Stimulated activated CD8-positive, alpha-beta memory T cell treated with anti-CD3 and anti-CD28 coated beads, Interleukin-2, amount 100 ng/mL, for 1 hour (primary cell): ENCODE measurements at places on chromosomes 5 and 9.

GRCh38 chr5:39193553-39194465 lies 25.6 kb downstream of the FYB1 start:
- no peak for DNase-seq

DNA sequence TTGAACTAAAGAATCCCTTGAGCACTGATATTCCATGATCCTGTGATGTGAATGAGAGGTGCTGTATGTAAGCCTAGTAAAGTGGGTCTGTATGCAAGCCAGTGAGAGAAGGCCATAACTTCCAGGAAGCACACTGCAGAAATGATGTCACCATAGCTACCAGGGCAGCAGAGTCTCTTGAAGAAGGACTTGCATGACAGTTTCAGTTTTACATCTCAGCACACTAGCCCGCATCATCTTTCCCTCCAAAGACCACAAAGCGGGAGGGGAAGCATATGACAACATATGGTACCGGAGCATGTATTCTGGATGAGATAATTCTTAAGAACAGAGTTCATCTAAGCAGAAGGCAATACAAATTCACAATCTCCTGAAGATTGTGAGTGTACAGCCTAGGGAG lies 37.6 kb upstream of the MAST4 start:
- DNase-seq = no peak

DNA sequence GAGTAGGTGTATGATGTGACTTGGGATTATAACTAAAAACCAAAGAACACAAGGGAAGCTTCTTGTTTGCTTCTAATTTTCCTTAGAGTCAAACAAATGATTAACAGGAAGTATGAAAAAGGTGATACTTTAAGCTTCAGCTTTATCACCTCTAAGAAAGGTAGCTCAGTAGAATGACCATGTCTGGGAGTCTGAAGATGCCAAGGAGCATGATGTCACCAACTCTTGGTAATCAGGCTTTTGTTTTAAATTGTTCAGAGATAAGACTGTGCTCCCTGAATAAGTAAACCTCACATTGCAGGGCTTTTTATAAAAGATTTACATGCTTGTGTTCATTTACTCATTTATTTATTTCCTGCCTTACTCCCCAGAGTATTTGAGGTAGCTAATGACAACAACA lies 169.9 kb downstream of the FER start:
- no peak for DNase-seq

DNA sequence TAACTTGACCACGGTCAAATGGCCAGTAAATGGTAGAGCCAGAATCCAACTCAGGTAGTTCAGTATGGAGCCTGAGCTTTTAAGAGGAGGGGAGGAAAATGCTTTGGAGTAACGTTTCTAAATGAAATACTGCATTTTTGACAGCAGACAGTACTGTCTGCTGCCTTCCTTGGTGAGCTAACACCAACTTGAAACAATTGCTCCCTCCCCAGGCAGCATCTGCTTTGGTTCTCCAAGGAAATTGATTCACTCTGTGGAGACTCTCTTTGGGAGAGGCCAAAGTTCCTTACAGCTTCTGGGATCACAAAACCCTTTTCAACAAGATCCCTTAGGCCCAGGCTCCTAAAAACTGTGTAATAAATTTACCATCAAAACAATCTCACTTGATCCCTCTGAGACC lies 75.2 kb upstream of the SSBP2 start:
- no peak for DNase-seq

DNA sequence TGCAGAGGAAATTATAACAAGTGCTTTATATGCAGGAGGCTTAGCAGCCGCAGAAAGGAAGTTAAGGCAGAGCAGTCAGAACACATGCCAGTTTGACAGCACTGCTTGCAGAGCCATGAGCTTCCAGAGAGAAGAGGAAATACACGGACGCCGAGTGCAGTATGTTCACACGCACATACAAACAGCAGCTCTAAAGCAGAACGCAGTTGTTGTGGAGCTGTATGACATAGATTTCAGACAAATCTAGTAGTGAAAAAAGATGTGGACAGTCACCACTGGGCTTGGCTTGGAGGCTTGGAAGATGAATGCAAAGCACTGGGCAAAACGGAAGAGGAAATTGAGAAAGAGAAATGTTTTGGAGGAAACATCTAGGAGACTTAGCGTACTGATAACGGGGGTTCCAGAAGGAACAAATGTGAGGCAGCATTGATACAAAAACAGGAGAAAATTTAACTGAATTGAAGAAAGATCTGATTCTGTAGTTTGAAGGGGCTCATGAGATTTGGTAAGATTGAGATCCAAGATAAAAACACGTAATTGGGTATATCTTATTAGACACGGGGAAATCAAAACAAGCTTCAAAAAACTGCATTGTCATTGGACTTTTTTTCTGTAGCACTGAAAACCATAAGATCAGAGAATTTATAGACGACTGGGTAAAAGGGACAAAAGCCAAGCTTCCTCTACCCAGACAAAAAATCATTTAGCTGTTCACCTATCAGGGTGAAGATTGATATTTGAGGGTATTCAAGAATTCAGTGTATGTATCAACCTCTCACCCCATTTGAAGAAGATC lies 19.6 kb upstream of the ROPN1L start:
- DNase-seq = no peak

DNA sequence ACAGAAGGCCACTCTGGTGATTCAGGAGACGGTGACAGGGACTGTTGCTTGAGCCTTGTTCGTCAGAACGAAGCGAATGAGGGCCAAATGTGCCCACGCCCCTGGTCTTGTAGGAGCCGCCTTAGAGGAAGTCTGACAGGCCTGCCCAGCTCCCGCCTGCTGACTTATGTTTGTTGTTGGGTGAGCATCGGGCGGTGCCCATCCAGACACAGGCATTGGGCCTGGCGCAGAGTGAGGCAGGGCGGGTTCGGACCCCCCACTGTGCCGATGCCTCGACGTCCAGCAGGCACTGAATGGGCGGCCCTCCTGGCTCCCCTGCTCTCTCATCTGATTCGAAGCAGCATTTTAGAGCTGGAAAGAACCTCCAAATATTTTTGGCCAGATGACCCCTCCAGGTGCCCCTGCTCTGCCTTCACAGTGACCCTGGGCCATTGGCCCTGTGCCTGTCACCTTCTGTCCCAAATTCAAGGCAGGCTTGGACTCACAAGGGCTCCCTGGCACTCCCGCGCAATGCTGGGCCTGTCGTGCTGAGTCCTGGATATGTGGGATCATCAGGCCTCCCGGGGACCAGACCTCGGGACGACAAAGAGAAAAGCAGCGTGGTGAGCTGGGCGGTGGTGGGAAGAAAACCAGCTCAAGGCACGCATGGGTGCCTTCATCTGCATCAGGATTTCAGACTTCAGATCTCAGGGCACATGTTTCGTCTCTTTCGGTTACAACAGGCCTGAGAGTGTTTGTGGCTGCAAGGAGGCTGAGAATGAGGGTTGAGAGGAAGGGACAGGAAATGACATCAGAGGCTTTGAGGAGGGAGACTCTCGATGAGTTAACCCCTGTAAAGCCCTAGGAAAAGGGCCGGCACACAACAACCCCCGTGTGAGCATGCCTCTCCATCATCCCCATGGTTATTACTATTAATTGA lies 37.1 kb upstream of the OLFM1 start:
- DNase-seq = no peak

GRCh38 chr9:2634153-2634552 lies 12.6 kb downstream of the VLDLR start:
- no peak for DNase-seq

DNA sequence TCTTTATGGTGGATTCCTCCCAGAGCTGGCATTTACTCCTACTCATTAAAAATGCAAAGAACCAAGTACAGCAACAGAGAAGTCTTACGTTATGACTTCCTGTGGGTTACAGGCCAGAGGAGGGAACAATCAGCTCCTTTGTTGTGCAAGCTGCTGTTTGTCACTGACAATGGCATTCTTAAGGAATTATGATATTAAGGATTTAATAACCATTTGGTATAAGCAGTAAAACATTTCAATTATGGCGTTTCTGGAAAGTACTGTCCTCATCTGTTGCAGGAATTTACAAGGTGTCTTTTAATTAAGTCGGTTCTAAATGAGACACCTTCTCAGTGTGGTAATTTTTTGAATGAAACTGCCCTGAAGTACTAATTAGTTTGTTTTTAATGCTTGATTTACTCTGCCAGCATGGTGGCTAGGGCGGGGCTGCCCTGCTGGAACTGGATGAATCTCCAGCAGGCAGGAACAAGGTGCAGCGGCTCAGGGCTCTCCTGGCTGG lies 49.1 kb upstream of the VDAC1 start:
- DNase-seq = no peak

DNA sequence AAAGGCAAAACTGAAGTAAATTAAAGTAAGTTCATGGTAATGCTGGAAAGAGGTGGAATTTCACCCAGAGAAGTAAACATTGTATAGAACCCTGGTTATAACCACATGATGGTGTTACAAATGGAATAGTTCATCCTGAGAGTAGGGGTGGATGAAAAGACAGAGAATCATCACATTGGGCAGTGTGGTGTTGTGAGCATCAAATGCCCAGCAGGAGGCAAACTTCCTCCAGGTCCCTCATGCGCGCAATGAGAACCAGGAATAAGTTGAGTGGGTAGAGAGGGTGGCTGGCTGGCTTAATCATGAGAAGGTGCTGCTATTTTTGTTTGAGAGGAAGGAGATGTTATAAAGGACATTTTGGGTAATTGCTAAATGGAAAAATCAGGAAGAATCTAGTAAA lies 163.3 kb upstream of the HMHB1 start:
- no peak for DNase-seq

DNA sequence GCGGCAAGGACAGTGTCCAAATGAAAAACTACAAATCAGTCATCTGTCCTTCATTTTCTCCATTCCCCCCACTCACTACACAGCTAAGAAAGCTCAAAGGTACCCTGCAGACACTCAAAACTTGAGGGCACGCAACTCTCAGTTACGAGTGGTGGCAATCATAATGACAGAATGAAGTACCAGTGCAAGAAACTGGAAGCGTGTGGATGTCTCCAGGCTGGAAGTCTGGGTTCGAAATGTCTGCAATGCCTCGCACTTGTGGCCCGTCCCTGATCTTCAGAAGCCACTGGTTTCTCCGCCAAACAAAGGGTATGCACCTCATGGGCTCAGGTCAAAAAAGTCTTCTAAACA lies 597 bp upstream of the CENPH start:
- DNase-seq = no peak

GRCh38 chr9:113594484-113595299 lies 131.2 kb downstream of the RGS3 start:
- DNase-seq = no peak

GRCh38 chr9:90789862-90790261 lies 11.8 kb upstream of the SYK start:
- no peak for DNase-seq

GRCh38 chr5:115738830-115739229 lies 77.6 kb downstream of the CDO1 start:
- DNase-seq = no peak

- no peak for DNase-seq
Measured at GRCh38 chr9:136198605-136199083, 6.3 kb downstream of the LHX3 start.

DNA sequence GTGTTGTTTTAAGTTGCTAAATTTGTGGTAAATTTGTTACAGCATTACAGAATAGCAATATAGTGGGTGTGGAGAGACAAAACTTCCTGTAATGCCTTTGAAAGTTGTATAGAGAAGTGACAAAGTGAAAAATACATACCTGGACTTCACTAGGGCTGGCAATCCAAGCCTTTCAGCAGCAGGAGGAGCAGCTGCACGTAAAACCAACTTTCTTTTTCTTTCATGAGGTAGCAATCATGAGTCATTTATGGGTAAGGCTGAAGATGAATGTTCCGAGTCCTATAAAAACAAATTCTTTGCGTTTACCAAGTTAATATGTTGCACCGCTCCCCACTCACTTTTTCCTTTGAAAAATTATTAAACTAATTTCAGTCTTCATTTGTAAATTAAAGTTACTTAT lies 1138.2 kb downstream of the TAF11L14 start:
- DNase-seq = no peak

DNA sequence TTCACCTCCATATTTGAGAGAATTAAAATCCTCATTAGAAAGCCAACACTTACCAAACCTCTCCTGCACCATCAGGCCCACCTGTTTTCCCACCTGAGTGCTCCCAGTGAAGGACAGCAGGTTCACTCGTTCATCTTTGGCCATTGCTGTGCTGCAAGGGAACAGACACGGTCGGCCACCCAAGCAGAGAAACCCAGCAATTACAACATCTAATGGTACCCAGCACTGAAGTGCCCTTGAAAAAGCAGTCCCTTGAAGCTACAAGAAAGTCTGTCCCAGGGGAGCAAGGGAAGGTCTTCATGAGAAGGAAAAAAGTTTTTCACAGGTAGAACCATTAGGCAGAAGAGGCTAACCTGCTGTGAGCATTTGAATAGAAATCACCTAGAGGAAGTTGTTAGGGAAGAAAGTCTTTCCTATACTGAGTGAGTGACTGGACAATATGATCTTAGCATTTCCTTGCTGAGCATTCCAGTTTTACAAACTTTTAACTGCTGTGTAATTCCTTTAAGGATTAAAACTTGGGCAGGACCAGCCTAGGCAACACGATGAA lies 26.7 kb downstream of the ALDH7A1 start:
- DNase-seq = no peak

DNA sequence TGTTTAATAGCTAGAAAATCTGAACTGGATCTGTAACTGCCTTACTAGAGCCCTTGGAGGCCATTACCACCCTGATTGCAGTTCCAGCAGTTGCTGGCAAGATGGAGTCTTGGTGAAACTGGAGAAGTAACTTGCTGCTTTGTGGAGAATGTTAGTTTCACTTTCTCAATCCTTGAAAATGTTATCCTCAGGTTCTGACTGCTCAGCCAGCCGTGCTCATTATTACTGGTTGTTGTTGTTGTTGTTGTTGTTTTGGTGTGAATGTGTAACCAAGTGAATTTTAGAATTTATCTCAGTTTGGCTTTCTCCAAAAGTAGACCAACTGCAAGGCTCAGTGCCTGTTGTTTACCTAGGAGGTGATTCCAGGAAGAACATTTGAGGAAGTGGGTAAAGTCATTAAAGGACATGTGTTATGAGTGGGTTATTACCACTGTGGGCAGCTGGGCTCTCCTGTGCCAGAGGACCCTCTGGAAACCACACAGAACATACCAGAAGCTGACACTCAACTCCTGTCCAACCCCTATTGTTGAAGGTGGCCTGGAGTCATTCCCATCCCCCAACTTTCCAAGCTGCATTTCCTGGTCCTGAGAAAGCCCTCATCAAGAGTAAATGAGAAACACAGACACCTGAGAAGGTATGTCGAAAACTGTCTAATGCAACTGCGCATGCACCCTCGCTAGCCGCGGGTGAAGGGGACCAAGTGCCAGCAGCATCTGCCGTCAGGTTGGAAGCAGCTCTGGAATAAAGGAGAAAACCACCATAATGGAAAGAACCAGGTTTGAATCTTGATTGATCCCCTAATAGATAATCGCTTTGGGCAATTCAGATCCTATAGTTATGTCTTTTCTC lies 111.6 kb downstream of the CMYA5 start:
- no peak for DNase-seq

DNA sequence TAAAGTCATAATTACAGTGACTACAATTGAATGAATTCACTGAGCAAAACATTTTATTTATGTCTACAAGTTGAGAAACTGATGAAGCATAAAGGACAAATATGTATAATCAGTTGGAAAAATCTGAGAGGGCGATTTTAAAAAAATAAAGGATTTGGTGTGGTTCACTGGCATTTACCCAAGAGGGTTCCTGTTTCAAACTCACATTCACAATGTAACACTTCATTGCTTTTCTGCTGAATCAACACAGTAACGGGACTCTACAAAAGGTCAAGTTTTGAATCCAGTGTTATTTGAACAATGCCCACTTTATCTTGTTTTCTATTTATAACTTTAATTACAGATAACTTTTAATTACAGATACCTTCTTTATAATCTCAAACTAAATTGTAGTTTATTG lies 138.6 kb downstream of the NUDT12 start:
- DNase-seq = no peak

GRCh38 chr5:40618926-40619325 lies 60.8 kb upstream of the PTGER4 start:
- DNase-seq = no peak
